Bronchial epithelial cell (primary cell): ENCODE measurements at places on chromosomes 6 and 20. TPM values are rescaled to one million over a fixed set of nuclear protein-coding genes. Genes with fewer than 3 reads are reported as not detected.
A peak's percentile ranks its signal among the peaks of the same experiment; 100 is the strongest.

- DNase-seq: peak; percentile 74
Observed at GRCh38 chr6:73665686-73666319, 12.0 kb upstream of the SLC17A5 start.

Gene CPNE5
- not detected in 2 replicates for total RNA-seq

Gene DEFB127
- not detected in 2 replicates for total RNA-seq

DNA sequence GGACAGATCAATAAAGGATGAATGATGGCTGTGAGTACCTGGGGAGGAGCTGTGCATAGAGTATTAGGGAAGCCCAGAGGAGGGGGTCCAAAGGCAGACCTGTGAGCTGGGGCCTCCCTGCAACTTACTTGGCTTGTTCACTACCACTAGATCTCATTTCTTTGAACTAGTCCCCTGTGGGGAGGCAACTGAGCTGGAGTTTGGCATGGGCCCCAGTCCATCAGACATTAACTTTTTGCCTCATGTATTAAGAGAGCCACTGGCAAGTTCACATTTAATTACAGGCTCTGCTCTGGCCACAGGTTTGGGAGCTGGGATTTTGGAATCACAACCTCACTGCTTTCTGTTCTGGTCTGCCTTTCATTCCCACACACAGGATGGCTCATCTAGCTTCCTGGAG lies 254.1 kb downstream of the PRL start:
- no peak for DNase-seq

DNA sequence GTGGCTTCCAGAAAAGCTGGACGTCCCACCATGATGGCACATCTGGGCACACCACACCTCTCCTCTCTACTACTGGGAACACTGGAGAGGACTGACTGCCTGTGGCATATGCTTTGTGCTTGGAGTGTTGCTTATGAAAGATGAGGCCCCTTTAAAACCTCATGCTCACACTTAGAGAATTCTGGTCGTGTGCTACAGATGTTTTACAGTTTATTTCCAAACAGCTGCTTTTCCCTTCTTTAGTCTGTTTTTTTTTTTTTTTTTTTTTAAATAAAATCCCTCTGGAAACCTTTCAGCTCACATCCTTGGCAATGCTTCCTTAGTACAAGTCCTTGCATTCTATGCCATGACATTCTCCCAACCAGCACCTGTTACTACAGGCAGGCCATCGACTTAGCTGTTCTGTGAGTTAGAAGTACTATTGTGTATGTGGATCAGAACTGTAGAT lies 60.3 kb downstream of the BMP6 start:
- DNase-seq: no peak

Gene POU5F1
- total RNA-seq: 0.53 and 1.3 TPM in 2 replicates

- DNase-seq: no peak
Observed at GRCh38 chr20:61307686-61308476, 55.8 kb downstream of the CDH4 start.

Gene GJA10
- total RNA-seq: not detected in 2 replicates

DNA sequence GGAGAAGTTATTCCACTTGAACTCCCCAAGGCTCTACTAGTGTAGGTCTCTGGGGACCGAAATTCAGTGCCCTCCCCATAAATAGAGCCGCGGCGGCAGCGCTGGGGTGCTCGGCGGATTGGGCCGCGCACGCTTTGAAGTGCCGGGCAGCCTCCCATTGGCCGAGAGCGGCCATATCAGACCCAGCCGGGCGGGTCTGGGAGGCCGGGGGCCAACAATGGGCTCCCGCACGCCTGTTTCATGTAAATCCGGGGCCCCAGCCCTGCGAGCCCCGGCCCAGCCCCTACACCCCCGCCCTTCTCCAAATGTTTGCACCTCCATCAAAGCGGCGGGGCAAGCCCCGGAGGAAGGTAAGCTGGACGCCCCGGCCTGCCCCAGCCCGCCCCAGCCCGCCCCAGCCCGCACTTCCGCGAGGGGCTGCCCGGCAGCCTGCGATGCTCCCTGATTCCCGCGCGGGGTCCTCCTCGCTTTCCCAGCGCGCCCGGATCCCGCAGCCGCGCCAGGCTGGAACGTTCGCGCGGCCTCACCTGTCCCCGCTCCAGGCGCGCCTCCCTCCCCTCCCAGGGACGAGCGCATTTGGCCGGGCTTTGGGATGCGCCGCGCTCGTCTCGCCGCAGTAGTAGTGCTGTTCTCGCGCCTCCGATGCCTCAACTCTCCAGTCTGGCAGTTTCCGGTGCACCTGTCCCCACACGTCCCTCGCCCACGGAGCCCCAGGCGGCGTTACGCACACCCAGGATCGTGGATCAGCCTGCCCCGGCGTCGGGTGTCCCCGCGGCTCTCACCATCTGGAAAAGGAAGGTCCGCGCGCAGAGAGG lies at the start of gene TBXT:
TSS of gene TBXT (minus strand) at position 51 of the 815 bp plus-strand sequence. CDS start 260 bp downstream, outside the sequence.
- DNase-seq: no peak

Gene BAG2
- total RNA-seq: 1.7 and 2.1 TPM in 2 replicates

- DNase-seq: no peak
Observed at GRCh38 chr20:30922129-30922528, 335.3 kb upstream of the DEFB115 start.
